ENCODE measurements at places on chromosomes 5 and 9.

GRCh38 chr9:72333197-72333596 lies 31.8 kb downstream of the ZFAND5 start:
- no peak for DNase-seq

- no peak for DNase-seq
These were observed 18.2 kb upstream of the WDR38 start for GRCh38 chr9:124835026-124835557.

DNA sequence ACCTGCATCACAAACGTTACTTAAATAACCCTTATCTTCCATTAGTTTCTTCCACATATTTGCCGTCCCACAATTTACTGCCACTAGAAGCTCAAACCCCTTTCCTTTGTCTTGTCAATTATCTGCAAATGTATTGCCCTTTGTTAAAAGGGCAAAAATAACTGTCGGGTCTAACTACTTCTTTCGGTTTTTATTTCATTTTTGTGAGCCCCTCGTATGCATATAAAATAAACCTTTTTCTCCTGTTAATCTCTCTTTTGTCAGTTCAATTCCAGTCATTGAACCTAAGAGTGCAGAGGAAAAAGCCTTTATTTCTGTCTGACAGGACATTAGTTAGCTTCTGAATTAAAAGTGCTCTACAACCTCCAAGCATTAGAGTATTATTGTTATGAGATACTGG lies 45.5 kb downstream of the TMEM215 start:
- DNase-seq: no peak

DNA sequence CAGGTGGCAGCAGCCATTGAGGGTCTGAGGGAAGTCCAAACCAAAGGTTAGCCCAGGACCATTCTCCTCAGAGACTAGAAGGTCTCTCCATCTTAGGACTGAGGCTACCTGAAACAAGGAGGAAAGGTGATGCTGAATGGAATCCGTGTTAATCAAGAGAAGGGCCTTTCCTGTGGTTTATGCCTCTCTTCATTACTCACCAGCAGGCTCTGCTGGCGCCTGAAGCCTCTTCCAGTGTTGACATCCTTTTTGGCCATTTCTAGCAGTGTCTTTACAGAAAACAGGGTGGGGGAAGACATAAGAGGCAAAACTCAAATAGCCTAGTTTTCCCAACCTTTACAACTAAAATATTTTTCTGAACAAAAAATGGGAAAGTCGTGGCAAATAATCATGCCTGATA lies 98.0 kb downstream of the ENC1 start:
- no peak for DNase-seq

DNA sequence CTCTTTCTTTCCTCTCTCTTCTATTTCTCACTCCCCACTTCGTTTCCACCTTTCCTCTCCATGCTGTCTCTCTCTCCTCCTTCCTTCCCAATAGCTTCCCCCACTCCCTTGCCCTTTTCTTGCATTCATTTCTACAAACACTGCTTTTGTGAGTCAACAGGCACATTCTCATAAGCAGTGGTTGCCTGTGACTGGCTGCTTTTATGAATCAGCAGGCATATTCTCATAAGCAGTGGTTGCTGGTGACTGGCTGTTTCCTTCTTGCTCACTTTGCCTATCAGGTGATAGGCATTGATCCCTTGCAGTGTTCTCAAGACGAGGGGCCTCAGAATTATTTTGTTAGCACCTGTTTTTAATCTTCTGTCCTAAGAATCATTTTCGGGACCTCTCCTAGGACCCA lies 116.1 kb upstream of the ACTBL2 start:
- no peak for DNase-seq

- no peak for DNase-seq
These were observed 115.5 kb upstream of the SLC12A2 start for GRCh38 chr5:127967983-127968592.

- no peak for DNase-seq
These were observed 25.3 kb downstream of the CAMSAP1 start for GRCh38 chr9:135882011-135882410.

- DNase-seq: no peak
These were observed 30.7 kb upstream of the IL31RA start for GRCh38 chr5:55820488-55820887.

- no peak for DNase-seq
These were observed 34.0 kb downstream of the BOD1 start for GRCh38 chr5:173582216-173583111.

GRCh38 chr5:157431544-157432200 lies 28.3 kb upstream of the NIPAL4 start:
- no peak for DNase-seq

DNA sequence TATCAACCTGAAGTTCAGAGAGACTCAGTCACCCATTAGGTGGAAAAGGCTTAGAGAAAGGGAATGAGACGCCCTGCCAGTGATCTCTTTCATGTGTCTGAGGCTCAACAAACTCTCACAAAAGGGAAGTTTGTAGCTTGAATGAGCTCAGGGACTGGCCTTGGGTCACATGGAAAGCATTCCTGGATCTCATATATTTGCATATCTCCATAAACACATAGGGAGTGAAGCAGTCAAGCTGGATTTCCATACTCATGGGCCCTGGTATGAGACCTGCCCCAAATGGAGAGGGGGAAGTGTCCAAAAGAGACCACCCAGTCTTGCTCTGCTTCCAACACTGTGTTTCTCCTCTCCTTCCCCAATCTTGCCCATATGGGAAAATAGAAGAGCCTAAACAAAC lies 26.4 kb upstream of the PRUNE2 start:
- DNase-seq: no peak

- no peak for DNase-seq
These were observed 419.6 kb downstream of the DNAH5 start for GRCh38 chr5:13524936-13525335.

Measured in activated CD4-positive, alpha-beta T cell treated with anti-CD3 and anti-CD28 coated beads for 1 hour (primary cell).